CD4-positive, alpha-beta T cell treated with Interferon gamma for 1 hour (primary cell): ENCODE measurements at places on chromosomes 6 and 20.

GRCh38 chr6:133202610-133203343 is 38.4 kb upstream of the EYA4 start:
- DNase-seq = no peak

DNA sequence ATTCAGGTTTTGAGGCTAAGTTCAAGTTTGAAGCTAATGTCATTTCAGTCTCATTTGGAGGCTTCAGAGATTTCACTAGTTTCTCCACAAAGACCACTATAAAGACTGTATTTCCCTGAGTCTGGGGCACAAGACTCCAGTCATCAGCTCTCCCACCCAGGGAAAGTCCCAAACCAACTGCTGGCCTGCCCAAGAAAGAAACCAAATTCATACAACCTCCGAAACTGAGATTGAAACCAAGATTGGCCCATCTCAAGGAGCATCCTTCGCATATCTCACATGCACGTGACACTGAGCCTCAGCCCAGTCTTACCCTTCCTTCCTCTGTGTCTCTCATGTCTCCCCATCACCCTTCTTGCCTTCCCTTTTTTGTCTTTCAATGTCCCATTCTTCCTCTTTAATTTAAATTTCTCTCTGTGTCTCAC is 3.5 kb upstream of the LTA start:
- peak; percentile 78 for DNase-seq

GRCh38 chr6:158920311-158920905 is 79.6 kb downstream of the RSPH3 start:
- no peak for DNase-seq

GRCh38 chr6:31209137-31209536 is 38.7 kb upstream of the POU5F1 start:
- DNase-seq = no peak

DNA sequence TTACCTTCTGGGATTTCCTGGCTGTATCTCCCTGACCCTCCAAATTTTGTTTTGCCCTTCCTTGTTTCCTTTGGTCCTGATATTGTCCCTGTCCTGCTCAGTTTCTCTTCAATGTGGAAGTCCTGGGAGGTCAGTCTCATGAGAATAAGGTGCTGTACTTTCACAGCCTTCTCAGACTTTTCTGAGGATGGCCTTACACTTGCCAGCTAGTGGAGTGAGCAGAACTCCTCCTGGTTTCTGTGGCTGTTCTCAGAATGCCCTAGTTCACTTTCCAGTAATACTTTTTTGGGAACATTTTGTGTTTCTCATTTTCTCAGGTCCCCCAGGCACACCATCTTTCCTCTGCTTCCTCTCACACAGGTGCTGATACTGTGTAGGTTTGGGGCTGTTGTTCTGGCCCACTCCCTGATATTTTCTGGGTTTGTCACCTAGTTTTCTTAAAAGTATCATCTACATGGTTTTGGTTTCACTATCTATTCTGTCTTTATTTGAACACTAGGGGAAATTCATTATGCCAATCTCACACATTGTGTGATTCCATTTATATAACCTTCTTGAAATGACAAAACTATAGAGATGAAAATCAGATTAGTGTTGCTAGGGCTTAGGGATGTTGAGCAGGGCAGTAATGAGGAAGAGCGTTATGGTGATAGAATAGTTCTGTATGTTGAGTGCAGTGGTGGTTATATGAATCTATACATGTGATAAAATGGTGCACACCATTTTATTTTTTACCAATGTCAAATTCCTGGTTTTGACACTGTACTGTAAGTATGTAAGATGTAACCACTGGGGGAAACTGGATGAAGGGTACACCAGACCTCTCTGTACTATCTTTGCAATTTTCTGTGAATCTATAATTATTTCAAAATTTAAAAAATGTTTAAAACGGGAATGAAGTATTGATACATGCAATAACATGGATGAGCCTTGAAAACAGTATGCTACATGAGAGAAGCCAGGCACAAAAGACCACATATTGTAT is 27.2 kb upstream of the BRPF3 start:
- no peak for DNase-seq

DNA sequence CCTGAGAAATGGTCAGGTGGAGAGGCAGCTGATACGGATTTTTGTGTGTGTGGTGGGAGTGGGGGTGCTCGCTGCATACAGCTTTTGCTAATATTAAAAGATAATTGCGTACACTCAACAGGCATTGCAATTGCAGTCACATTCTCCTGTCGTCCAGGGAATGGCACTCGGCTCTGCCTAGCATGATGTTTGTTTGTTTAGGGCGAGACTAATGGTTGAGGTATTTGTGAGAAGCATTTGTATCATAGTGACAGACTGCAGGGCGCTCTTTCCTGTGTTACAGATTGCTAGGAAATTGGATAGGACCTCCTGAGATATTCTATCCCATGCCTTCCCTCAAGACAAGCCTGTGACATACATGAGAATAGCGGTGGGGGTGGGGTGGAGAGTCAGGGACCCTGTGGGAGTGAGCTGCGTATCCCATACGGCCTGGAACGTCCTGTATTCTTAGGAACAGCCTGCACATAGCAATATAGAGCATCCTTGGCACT is 207.4 kb downstream of the SOX4 start:
- DNase-seq = no peak

DNA sequence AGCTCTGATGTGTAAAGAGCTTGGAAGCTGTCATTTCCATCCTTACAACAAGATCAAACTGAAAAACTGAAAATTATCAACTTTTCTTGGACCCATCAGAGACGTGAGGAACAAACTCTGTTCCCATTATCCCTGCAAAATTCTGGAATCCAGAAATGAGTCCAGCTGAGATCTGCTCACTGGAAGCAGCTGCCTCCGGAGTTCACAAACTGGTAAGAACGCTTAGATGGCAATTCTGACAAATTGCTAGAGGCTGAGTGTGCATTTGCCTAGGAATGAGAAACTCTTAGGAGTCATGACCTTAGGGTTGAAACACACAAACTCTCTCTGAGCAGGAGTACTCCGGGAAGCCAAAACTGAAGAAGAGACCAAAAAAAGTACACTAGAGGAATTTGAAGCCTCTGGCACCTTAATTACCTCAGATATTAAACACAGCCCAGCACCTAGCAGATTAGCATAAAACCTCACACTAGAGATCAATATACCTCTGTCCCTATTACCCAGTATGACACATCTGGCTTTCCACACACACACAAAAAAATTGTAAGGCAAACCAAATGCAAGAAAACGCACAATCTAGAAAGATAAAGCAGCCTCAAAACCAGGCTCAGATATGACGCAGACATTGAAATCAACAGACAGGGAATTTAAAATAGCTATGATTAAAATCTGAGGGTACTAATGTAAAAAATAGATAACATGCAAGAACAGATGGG is 233.5 kb upstream of the SGK1 start:
- DNase-seq = no peak

GRCh38 chr6:121055572-121056163 is 278.6 kb downstream of the TBC1D32 start:
- no peak for DNase-seq

DNA sequence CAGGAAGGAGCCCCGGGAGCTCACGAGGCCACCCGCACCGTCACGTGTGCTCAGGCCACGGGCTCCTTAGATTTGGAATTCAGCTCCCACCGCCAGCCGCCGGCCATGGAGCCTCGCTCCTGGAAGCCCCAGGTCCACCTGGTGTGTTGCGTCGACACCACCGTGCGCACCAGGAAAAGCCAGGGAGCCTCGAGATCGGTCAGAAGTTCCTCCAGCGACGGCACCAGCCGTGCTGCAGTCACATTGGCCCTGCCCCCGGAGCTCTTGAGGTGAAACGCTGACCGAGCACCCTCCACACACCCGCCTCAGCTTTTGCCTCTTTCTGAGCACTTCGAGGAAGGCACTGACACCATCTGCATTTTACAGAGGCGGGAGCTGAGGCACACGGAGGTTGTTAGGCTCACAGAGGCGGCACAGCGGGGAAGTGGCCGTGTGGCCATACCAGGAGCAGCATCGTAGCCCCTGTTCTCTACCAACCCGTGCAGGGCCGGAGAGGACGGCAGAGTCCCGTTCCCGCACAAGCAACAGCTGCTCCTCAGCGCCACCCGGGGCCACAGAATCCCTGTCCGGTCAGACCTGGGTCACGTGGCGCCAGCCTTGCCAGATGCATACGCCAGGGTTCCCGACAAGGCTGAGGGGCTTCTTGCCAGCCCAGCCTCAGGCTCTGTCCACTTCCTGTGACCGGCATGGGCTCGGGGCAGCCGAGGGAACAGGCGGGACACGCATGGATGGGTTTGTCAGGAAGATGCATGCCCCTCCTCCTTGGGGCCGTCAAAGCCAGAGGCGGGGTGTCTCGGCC is 7.6 kb downstream of the NKAIN4 start:
- DNase-seq = no peak

DNA sequence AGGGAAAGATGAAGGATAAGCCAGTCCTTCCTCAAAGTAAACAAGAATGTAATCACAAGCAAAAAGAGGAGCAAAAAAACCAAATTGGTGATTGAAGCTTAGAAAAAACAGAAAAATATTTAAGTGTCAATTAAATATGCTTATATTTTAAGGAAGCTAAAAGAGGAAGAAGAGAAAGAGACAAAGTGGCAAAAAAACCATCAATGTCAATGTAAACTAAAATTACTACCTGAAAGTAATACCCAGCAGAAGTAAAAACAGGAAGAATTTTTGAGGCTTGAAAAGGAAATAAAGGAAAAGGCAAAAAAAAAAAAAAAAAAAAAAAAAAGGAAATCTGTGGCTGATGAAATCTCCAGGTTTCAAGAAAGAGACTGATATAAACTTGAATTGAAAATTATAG is 36.2 kb upstream of the OGFRL1 start:
- DNase-seq = no peak
